ENCODE measurements at places on chromosomes 11 and 22. TPM values are rescaled to one million over a fixed set of nuclear protein-coding genes. Genes with fewer than 3 reads are reported as not detected.

GRCh38 chr11:65903068-65903481 lies 2.9 kb upstream of the FOSL1 start:
- DNase-seq, result no peak
- no peak overlapping the region for H3K4me3 ChIP-seq
- H3K36me3 ChIP-seq, result no peaks in the 10 kb centered on the region

SYT7 gene
- total RNA-seq, result not detected

- DNase-seq, result no peak
- no peak overlapping the region for H3K27ac ChIP-seq
- H3K27me3 ChIP-seq, result peaks cover 24% of the 10 kb centered on the region
- no peaks in the 10 kb centered on the region for H3K36me3 ChIP-seq
These were observed 124.5 kb upstream of the HSD17B12 start for GRCh38 chr11:43555816-43556611.

DNA sequence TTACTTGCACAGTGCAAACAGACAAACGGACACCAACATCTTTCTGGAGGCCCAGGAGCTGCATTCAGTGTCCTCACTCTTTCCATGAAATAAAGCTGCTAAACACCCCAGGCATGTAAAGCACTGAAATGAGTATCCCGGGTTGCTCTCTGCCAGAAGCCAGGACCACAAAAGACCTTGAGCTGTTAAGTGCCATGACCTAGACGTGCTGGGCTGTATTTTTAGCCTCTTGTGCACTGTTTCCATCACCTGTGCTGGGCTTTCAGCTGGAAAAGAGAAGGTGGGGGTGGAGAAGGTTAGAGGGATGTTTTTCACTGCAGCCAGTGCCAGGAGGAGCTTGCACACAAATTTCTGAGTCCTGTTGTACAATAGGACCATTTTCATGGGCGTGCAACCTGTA lies 3.4 kb upstream of the KREMEN1 start:
- H3K36me3 ChIP-seq, result no peaks in the 10 kb centered on the region
- no peak overlapping the region for H3K27ac ChIP-seq
- DNase-seq, result no peak
- peaks cover 31% of the 10 kb centered on the region for H3K4me1 ChIP-seq
- H3K4me3 ChIP-seq, result no peak overlapping the region

All from CD8-positive, alpha-beta memory T cell (primary cell).